ENCODE measurements at places on chromosomes 1 and 21. TPM values are rescaled to one million over a fixed set of nuclear protein-coding genes. Genes with fewer than 3 reads are reported as not detected.

Gene PGLYRP3
- not detected for total RNA-seq

Gene GTF2B
- 28.8 TPM for total RNA-seq

Gene RCAN3
- total RNA-seq: 1.4 TPM

Gene PLA2G2D
- total RNA-seq: not detected

Gene THEM5
- not detected for total RNA-seq

Gene CELA2B
- total RNA-seq: not detected

GRCh38 chr1:34758751-34759150 lies 789 bp upstream of the GJB4 start:
- no peak for DNase-seq

DNA sequence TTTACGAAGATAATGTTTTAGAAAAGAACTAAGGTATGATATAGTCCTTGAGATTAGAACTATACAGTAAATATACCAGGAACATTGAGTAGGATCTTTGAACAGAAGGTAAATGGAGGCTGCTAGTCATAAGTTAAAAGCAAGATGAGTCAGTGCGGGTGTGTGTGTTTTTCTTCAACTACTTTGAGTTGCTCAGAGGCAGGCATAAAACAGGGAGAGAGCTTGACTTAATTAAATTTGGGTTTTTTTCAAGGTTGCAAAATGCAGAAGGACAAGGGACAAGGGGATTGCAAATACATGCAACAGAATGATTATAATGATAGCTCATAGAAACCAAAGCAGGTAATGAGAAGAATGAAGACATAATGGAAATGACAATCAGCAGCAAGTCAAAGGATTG lies 815.1 kb downstream of the NCAM2 start:
- no peak for DNase-seq

DNA sequence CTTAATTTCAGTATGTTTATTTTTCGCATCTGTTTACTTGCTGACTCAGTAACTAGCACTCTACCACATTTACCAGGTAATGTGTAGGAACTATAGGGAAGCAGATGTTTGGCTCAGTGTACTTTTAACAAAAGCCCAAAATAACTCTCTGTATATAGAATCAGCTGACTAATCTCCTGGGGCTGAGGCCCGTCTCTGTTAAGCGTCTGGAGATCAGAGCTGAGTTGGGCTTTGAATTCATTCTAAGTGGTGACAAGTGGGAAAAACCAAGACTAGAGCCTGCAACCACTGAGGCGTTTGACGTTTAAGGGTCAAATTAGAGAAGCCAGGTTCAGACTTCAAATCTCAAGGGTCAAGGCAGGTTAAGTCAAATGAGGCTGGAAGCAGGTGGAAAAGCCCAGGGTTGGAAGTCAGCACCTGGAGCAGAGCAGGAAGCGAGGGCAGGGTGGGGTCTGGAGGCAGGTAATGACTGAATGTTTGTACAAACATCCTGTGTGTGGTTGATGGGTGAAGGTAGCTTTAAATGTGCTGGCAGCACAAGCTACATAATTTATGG lies 56.8 kb upstream of the LYST start:
- DNase-seq: no peak

GRCh38 chr1:201261771-201262547 lies 21.3 kb upstream of the PKP1 start:
- DNase-seq: no peak

GRCh38 chr1:115302390-115302961 lies 35.6 kb downstream of the NGF start:
- DNase-seq: peak; percentile 44

DNA sequence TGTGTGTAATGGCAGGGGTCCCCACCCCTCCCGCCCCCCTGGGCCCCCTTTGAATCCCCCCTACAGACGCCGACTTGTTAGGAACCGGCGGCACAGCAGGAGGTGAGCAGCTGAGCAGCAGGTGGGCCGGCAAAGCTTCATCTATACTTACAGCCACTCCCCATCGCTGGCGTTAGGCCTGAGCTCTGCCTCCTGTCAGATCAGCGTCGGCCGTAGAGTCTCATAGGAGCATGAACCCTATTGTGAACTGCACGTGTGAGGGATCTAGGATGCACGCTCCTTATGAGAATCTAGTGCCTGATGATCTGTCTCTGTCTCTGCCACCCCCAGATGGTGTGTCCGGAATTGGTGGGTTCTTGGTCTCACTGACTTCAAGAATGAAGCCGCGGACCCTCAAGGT lies 14.9 kb upstream of the VPS26C start:
- peak; percentile 35 for DNase-seq
